Right renal pelvis (tissue), 4 donors: ENCODE measurements at places on chromosomes 4 and X. TPM values are rescaled to one million over a fixed set of nuclear protein-coding genes. Genes with fewer than 3 reads are reported as not detected.

GRCh38 chr4:76515975-76516843, 81.2 kb downstream of the SHROOM3 start:
- no peak for DNase-seq

The PGAM4 gene
- polyA plus RNA-seq: not detected

GRCh38 chr4:184649971-184650855, 675 bp downstream of the PRIMPOL start:
- no peak for DNase-seq

DNA sequence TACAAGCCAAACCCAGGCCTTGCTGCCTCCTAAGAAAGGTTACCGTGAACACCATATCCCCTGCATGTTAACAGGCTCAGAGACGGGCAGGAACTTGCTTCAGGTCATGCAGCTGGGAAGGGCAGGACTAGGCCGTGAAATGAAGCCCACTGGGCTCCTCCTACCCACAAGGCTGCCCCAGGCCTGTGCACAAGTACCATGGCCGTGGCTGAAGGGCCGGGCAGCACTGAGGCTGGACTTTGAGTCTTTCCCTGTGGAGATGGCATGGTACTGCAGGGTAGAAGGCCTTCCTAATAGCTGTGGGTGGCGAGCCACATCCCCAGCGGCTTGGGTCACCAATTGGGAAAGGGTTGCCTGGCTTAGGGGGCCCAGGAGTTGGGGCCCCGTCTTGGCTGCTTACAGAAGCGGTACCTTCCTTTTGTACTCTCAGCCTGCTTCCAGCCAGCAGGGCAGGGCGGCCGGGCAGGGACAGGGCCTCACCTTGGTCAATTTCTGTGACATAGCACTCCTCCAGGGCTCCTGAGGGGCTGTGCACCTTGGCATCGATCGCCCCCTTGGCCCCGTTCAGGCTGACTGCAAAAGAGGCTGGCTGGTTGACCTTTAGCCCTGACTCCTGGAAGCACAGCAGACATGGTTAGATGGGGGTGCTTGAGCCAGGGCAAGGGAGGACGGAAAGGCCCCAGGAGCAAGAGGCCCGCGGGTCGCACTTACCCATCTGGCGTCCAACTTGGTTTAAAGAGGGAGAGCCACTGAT, 23.8 kb downstream of the FLNA start:
- DNase-seq: no peak

The TMA16 gene
- 36.4 TPM for polyA plus RNA-seq
